Kidney (tissue), 22 donors: ENCODE measurements at places on chromosomes 16 and 17. TPM values are rescaled to one million over a fixed set of nuclear protein-coding genes. Genes with fewer than 3 reads are reported as not detected.

GRCh38 chr17:78557598-78558039 lies 19.6 kb downstream of the DNAH17 start:
- H3K27me3 ChIP-seq, result no peaks in the 10 kb centered on the region
- no peaks in the 10 kb centered on the region for H3K36me3 ChIP-seq
- DNase-seq, result no peak
- H3K27ac ChIP-seq, result no peak overlapping the region
- H3K4me1 ChIP-seq, result peaks cover under 1% of the 10 kb centered on the region

GRCh38 chr17:29747660-29748059 lies 124.9 kb upstream of the CORO6 start:
- H3K4me3 ChIP-seq, result no peak overlapping the region
- no peak overlapping the region for H3K27ac ChIP-seq
- H3K27me3 ChIP-seq, result no peaks in the 10 kb centered on the region
- H3K4me1 ChIP-seq, result no peaks in the 10 kb centered on the region
- DNase-seq, result no peak

GRCh38 chr16:66619534-66620428 lies 15.3 kb downstream of the CMTM3 start:
- peaks cover 33% of the 10 kb centered on the region for H3K36me3 ChIP-seq
- DNase-seq, result peak; percentile 38
- no peak overlapping the region for H3K4me3 ChIP-seq
- no peaks in the 10 kb centered on the region for H3K27me3 ChIP-seq
- H3K4me1 ChIP-seq, result no peaks in the 10 kb centered on the region

- DNase-seq, result no peak
- H3K4me1 ChIP-seq, result no peaks in the 10 kb centered on the region
- no peak overlapping the region for H3K27ac ChIP-seq
Observed at GRCh38 chr17:1946021-1946932, 78.9 kb downstream of the RTN4RL1 start.

GRCh38 chr16:24838554-24839266 lies 7.1 kb upstream of the SLC5A11 start:
- no peaks in the 10 kb centered on the region for H3K27me3 ChIP-seq
- no peaks in the 10 kb centered on the region for H3K36me3 ChIP-seq
- DNase-seq, result no peak
- H3K4me1 ChIP-seq, result no peaks in the 10 kb centered on the region
- H3K4me3 ChIP-seq, result peak overlapping the region; percentile 35

The NPIPB8 gene
- total RNA-seq, result 2.0 TPM

DNA sequence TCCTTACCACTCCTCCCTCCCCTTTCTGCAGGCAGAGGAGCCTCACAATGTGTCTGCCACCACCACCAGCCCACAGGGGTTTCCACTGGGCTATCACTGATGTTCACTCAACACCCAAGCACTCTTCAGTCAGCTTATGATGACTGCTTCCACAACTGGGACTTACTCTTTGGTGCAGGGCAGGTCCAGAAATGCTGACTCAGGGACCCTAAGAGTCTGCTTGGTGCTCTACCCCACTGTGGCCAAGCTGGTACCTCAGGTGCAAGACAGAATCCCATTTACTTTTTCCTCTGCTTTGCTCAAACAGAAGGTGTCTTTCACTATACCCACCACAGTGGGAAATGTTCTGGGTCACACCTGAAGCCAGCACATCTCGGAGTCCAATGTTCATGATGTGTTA lies 40.1 kb downstream of the ZNF267 start:
- H3K36me3 ChIP-seq, result peaks cover 40% of the 10 kb centered on the region
- H3K27me3 ChIP-seq, result no peaks in the 10 kb centered on the region
- H3K4me3 ChIP-seq, result no peak overlapping the region
- DNase-seq, result no peak

DNA sequence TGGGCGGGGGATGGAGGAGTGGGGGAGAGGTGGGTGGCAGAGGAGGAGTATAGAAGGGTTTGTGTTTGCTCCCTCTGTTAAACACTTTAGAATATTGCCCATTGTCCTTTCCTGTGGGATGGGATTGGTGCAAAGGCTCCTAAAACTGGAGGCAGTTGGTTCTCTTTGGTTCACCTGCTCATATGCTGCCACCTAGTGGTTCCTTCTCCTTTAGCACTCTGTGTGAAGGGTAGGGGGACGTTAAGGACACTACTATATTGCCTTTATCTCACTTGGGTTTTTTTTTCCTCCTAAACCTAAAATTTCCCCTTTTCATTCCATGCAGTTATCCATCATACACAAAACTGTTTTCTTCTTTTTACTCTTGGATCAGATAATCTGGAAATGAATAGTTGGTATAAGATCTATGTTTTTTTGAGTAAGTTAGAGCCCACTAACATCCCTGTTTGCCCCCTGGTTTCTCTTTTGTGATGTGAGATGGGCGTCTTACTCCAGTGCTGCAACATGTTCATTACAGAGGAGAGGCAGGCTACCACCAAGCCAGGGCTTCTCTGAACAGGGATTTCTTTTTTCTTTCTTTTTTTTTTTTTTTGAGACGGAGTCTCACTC lies 23.8 kb downstream of the SNX11 start:
- no peak overlapping the region for H3K4me3 ChIP-seq
- H3K36me3 ChIP-seq, result no peaks in the 10 kb centered on the region
- DNase-seq, result peak; percentile 92
- H3K27me3 ChIP-seq, result no peaks in the 10 kb centered on the region
- H3K4me1 ChIP-seq, result no peaks in the 10 kb centered on the region

The RCVRN gene
- not detected for total RNA-seq

The RNF227 gene
- total RNA-seq, result 2.5 TPM

- no peak overlapping the region for H3K4me3 ChIP-seq
- H3K27me3 ChIP-seq, result no peaks in the 10 kb centered on the region
- DNase-seq, result peak; percentile 72
- no peak overlapping the region for H3K27ac ChIP-seq
- no peaks in the 10 kb centered on the region for H3K4me1 ChIP-seq
Observed at GRCh38 chr17:17354560-17355349, 51.6 kb downstream of the NT5M start.

DNA sequence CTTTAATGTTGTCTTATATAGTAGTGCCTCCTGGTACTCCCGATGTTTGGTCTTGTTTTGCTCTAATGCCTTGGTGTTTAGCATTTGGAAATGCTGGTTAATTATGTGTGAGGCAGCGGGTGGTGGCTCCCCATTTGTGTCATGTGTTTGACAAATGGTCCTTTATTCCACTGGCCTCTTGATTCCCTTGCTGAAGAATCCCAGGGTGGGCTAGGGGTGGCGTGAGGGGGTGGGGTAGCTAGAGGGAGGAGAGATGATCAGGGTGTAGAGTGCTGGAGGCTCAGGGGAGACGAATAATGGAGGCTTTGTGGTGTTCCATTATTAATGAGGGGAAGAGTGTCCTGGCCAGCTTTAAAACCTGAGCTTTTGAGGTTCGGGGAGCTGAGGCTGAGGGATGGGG lies 5.4 kb downstream of the DYNLL2 start:
- H3K4me3 ChIP-seq, result no peak overlapping the region
- H3K27ac ChIP-seq, result no peak overlapping the region
- no peaks in the 10 kb centered on the region for H3K4me1 ChIP-seq
- peaks cover 10% of the 10 kb centered on the region for H3K36me3 ChIP-seq

DNA sequence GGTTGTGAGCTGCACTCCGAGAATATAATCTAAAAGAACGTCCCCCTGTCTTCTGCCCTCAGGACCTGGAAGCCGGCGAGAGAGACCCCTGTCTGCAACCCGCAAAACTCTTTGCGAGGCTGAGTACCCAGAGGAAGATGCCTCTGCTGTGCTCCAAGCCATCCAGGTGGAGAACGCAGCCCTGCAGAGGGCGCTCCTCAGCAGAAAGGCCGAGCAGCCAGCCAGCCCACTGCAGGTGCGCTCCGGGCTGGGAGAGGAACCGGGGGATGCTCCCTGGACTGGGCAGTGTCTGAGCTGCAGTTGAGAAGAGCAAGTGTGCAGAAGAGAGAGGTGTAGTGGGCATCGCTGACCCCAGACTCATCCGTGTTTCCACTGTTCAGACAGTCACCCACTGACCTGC lies 148.3 kb downstream of the KATNIP start:
- no peaks in the 10 kb centered on the region for H3K27me3 ChIP-seq
- peaks cover 2% of the 10 kb centered on the region for H3K36me3 ChIP-seq
- H3K27ac ChIP-seq, result no peak overlapping the region
- no peak overlapping the region for H3K4me3 ChIP-seq
- DNase-seq, result peak; percentile 27

The SLC47A2 gene
- 46.3 TPM for total RNA-seq

DNA sequence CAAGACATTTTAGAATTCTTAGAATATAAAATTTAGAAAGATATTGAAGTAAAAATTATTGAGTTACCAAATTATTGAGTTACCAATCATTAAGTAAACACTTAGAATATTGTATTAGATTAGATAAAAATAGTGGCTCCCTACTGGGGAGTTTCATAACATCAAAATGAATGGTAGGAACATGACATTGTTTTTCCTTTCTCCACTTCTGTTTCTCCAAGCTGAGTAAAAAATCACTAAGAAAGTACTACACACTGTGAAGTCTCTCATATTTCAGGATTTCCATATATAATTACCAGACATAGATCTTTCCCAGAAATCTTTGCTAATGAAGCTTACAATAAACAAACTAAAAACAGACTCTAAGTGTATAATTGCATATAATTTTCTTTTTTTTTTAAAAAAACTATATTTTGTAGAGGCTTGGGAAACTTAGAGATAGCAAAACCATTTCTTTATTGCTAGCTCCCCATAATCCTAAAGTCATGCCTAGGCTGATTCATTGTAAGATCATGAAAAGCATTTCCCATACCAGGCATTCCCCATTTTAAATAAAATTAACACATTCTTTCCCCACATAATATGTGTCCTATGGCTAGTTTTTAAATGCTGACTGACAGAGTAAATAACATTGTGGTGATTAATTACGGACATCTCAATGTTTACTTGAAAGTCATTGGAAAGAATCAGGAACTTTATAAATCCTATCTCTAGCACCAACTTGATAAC lies 1408.7 kb upstream of the GOT2 start:
- no peaks in the 10 kb centered on the region for H3K27me3 ChIP-seq
- H3K4me3 ChIP-seq, result no peak overlapping the region

DNA sequence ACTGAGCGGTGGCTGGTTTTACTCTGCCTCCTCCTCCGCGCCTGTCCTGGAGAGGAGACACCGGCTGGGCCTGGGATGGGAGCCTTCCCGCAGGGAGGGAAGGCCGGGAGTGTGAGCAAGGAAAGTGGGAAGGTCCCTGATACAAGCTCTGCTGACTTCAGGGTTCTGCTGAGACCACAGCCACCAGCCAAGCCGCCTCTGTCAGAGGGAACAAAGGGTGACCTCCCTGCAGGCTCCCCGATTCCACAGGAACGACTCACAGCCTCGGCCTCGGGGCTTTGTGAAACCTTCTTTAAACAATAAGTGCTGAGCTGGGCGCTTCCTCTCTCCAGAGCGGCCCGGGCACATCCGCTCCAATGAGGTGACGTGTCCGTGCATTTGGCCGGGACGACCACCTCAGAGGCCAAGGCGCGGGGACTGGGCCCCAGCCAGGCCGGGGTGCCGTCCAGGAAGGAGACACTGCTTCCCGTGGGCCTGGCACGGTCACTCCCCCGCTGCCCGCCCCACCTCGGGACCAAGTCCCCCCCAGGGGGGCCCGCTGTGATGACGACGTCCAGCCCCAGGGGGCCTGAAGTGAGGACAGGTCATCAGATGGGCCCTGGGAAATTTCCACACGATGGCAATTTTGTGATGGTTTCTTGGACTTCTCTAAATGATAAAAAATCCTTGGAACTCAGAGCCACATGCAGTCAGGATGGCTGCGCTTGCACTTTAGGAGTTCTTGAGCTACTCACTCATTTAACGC lies 11.8 kb upstream of the CIBAR2 start:
- no peaks in the 10 kb centered on the region for H3K36me3 ChIP-seq
- DNase-seq, result no peak
- H3K27ac ChIP-seq, result no peak overlapping the region
- no peaks in the 10 kb centered on the region for H3K4me1 ChIP-seq
- H3K27me3 ChIP-seq, result no peaks in the 10 kb centered on the region

- no peaks in the 10 kb centered on the region for H3K36me3 ChIP-seq
- H3K4me3 ChIP-seq, result no peak overlapping the region
- peak; percentile 13 for DNase-seq
- H3K4me1 ChIP-seq, result no peaks in the 10 kb centered on the region
- no peak overlapping the region for H3K27ac ChIP-seq
Observed at GRCh38 chr17:49278076-49278475, 47.5 kb upstream of the PHOSPHO1 start.

The EPOP gene
- total RNA-seq, result 1.3 TPM

- no peak for DNase-seq
- H3K27ac ChIP-seq, result no peak within 1 kb of the TSS
- no peaks in the 10 kb centered on the region for H3K4me1 ChIP-seq
- no peak within 1 kb of the TSS for H3K4me3 ChIP-seq
Observed at GRCh38 chr17:31297090-31297489, at the start of gene OMG. TSS of gene OMG (minus strand) at chr17:31297239. CDS start at chr17:31296331, 908 bp downstream.

The PIPOX gene
- total RNA-seq, result 2.8 TPM

- H3K27me3 ChIP-seq, result no peaks in the 10 kb centered on the region
- no peaks in the 10 kb centered on the region for H3K36me3 ChIP-seq
- no peaks in the 10 kb centered on the region for H3K4me1 ChIP-seq
Observed at GRCh38 chr17:66900126-66901010, 64.1 kb upstream of the CACNG4 start.

The TAT gene
- not detected for total RNA-seq

DNA sequence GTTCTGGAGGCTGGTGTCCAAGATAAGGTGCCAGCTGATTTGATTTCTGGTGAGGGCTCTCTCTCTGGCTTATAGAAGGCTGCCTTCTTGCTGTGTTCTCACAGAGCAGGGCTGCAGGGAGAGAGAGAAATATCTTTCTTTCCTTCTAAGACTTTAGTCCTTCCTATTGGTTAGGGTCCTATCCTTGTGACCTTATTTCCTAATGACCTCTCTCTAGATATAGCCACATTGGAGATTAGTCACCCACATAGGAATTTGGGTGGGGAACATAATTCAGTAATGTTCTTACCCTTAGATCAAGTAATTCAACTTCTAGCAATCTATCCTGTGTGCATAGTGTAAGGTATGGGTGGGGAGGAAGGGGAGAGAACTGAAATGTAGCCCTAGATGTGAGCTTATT lies 18.0 kb upstream of the ABCA5 start:
- H3K27ac ChIP-seq, result no peak overlapping the region
- no peaks in the 10 kb centered on the region for H3K36me3 ChIP-seq
- no peaks in the 10 kb centered on the region for H3K4me1 ChIP-seq

The CNTD1 gene
- 0.60 TPM for total RNA-seq

- H3K27me3 ChIP-seq, result no peaks in the 10 kb centered on the region
- no peak overlapping the region for H3K4me3 ChIP-seq
- H3K27ac ChIP-seq, result no peak overlapping the region
- H3K4me1 ChIP-seq, result peaks cover 15% of the 10 kb centered on the region
- no peaks in the 10 kb centered on the region for H3K36me3 ChIP-seq
Observed at GRCh38 chr17:3989041-3989886, 25.0 kb upstream of the ATP2A3 start.

- no peak overlapping the region for H3K4me3 ChIP-seq
- no peak overlapping the region for H3K27ac ChIP-seq
- no peak for DNase-seq
- H3K36me3 ChIP-seq, result no peaks in the 10 kb centered on the region
- no peaks in the 10 kb centered on the region for H3K27me3 ChIP-seq
Observed at GRCh38 chr17:81737947-81738800, 26.1 kb downstream of the SLC25A10 start.
